D721Med (cell line): ENCODE measurements at places on chromosomes 1 and 21.

DNA sequence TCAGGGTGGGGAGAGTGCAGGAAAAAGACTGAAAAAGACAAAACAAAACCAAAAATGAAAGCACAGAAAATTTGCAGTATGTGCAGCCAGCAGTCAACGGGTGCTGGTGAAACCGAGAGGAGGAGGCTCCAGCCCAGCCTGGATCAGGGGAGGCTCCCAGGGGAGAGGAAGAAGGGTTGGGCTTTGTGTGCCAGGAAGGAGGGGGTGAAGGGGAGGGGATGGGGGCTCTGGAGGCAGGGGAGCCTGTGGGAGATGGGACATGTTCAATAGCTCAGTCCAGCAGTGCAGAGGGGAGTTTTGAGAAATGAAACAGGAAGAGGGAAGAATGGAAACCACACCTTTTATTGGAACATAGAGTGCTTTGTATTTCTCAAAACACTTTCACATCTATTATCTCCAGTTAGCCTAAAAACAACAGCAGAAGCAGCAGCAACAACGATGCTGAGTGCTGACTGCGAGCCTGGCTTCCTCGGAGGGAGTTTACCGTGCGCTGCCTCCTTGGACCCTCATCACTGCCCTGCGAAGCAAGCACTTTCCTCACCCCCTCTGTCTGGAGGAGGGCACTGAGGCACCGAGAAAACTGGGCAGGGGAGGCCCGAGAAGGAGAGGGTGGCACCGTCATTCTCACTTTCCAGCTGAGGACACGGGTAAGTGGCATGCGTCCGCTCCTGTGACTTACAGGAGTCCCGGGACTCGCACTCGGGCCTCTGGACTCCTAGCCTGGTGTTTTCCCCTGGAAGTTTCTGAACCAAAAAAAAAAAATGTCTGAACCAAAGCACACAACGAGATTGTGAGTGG is 62.9 kb downstream of the MDM4 start:
- DNase-seq, result no peak

DNA sequence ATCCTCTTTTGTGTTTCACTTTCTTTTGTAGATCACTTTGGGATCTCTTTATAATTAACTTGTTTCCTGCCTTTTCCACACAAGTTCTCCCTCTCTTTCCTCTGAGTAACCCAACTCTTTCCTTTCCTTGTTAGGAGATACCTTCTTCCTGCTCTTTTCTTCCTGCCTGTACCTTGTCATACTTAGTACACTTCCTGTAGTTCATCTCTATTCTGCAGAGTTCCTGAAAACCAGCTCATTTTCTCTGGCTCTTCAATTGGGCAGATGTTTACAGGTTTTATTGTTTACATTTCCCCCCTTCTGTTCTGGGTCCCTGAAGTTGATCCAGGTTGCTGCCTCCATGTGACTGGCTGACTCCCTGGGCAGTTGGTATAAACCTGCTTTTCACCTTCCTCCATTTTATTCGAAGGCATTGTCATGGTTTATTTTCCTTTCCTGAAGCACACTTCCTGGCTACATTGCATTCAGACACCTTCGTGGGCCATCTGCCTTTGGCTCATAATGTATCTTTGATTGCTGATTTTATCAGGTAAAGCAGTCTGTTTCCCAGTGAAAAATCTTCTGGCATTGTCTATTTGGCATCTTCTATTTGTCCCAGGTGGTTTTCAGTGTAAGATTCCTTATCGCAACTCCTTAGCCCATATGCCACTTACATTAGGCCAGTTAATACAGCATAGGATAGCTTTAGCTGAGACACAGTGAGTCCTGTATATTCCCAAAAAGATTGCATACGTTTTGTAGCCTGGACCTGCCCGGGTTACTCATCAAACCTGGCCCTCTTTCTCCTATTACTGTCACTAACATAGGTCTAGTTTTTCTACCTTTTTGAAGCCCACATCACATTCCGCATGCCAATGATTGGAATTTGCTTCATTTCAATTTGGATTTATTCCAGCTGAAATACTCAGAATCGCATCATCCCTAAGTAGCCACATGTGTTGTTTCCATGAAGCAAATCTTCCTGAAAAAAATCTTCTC is 15.4 kb downstream of the CTH start:
- DNase-seq, result no peak

- no peak for DNase-seq
Observed at GRCh38 chr1:41383094-41383852, 22.0 kb downstream of the FOXO6 start.

DNA sequence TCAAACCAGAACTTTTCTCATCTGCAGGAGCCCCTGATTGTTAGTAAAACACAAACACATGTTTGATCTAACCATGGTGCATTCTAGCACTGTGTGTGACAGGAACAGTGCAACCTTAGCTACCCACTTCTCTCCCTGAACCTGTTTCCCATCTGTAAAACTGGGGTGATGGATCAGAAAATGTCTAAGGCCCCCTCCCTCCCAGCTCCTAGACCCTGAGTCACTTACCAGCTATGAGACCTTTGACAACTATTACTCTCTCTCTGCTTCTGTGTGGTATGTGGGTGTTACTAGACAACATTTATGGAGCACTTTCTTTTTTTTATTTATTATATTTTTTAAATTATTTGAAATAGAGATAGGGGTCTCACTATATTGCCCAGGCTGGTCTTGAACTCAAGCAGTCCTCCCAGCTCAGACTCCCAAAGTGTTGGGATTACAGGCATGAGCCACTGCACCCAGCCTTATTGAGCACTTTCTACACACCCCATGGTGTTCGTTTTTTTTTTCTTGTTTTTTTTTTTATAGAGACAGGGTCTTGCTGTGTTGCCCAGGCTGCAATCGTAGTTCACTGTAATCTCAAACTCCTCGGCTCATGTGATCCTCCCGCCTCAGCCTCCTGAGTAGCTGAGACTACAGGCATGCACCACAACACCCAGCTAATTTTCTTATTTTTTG is 2.6 kb downstream of the INPP5B start:
- no peak for DNase-seq

- no peak for DNase-seq
Observed at GRCh38 chr1:236465231-236465958, 58.4 kb upstream of the LGALS8 start.

- no peak for DNase-seq
Observed at GRCh38 chr1:180192172-180192571, 37.5 kb downstream of the QSOX1 start.

DNA sequence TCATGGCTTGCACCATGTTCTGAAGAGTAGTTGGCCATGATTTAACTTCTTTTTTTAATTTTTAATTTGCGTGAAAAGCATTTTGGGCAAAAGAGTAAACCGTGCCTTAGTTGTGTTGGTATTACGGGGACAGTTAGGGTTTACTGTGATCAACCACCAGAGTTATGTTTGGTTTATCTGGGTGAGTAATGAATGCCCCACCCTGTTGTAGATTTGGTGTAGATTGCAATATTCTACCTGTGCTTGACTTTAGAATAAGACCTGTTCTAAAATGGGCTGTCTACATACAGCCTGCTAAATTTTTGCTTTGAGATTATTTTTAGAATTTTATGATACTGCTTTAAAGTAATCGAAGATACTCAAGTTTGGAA is 1.4 kb downstream of the USP25 start:
- DNase-seq, result no peak

DNA sequence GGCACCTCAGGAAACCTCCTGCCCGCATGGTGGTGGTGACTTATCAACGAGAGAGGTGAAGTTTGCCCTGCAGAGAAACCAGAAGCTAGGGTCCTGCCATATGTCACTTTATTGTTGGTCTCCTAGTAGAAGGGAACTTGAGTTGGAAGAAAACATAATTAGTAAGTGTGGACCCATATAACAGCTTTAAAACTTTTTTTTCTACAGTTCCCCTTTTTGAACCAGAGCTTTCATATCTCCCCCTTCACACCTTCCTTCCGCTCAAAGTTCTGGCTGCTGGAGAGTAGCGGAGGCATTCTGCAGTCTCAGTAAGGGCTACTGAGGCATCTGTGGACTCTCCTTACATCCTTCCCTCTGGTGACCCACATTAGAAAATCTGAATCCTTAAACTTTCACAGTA is 48.9 kb downstream of the PHC2 start:
- no peak for DNase-seq

DNA sequence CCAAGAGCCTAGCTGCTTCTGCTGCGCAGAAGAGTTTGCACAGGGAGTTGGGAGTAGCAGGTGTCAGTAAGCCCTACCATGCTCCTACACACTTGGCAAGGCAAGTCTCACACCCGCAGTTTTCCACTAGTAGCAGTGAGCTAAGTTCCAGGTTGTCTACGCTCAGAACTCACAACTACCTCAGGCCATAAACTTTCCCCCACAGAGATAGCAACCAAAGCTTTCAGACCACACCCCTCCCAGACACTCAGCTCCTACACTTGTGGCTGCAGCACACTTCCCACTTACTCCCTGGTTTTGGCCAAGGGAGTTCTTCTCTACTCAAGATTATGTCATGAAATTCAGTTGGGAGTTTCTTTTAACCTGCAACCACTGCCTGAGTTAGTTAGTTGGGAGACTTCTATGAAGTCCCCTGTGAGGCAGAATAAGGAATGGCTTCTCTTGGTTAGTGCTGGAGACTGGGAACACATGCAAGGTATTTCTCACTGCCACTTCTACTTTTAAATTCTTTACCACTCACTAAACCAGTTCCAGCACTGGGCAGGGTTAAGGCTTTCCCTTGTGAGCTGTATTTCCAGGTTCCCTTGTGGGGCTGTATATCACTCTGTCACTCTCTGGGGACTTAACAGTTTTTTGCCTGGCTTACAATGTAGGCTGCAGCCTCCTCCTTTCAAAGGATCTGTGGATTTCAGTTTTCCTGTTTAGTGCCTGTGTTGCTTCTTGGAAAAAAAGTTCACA is 18.3 kb upstream of the MAB21L3 start:
- no peak for DNase-seq

GRCh38 chr1:50774759-50775351 is 185.2 kb downstream of the FAF1 start:
- no peak for DNase-seq

DNA sequence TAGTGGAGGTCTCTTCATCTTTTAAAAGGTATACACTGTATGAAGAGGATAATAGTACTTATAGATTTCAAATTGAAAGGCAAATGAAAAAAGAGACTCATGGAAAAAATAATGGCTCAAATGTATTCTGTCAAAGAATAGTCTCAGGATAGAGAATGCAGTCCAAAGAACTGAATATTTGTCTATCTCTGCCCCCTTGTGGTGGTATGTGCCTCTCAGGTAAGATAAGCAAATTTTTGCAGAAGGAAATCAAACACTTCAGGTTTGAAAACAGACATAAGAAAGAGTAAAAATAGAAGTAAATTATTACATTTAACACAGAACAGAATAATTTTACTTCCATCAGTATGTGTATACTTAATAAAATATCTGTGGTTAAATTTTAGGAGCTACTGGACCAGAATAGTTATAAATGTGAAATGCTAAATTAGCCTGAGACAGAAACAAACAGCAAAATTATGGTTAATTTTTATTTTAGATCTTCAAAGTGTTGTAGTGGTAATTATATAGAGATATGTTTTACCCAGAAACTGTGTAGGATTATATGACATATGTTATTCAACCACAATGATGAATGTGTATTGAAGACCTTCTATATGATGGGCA is 164.4 kb upstream of the PALMD start:
- no peak for DNase-seq
